ENCODE measurements at places on chromosomes 5 and 9.

DNA sequence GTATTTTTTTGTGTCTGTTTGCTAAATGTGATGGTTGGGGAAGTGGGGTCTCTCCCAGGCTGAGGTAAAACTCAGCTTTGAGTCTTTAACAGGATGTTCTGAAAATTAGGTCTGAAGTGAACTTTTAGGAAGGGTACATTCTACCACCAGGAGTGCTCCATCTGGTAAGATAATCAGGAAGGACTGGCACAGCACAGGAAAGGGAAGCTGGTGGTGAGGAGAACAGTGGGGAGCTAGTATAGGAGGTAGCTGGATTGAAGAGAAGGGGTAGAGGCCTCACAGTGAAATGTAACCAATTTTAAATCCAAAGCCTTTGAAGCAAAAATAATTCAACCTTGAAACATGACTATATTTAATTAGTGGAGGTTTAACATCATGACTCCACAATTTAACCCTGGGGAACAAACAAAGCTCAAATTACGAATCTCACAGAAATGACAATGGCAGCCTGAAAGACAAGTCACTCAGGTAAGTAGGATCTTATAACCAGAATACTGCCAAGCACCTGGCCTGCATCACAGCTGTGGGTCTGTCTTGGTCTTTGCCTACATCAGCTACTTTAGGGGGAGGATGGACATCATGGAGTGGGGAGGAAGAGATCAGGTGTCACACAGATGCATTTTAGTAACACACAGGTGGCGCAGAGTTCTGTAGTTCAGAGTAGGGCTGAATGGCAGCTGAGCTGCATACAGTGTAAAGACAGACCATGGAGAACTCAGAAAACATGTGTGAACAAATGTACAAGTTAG, 445.3 kb downstream of the DMRT2 start:
- DNase-seq, result no peak

GRCh38 chr9:86766912-86767311, 180.4 kb downstream of the GAS1 start:
- DNase-seq, result peak; percentile 87

DNA sequence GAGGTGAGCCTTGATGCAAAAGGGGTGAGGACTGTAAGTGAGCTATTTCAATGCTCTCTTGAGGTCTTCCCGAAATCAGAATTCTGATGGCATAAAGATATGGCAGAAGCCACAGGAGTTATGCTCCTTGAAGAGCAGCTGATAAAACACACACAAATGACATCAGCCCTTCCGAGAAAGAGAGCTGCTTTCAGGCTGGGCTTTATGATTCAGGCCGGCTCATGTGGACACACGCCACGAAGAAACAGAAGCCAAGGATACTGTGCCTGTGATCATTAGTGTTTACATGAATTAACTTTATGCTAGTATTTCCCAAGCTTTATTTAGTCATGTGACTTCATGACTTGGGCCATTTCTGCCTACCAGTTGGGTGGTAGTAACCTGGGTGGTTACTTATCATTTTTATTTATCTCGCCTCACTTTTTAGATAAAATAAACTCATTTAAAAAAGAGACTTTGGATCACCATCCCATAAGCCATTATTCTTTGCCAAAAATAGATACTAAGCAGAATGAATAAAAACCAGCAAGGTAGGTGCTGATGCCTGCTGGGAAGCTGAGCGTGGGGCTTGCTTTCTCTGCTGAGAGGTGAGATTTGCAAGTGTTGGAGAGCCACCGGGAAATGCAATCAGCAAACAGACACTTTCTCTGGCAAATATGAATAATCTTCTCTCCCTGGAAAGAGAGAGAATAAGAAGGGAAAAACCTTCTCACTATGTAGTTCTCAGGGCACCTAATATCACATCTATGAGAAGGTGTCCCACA, 73.0 kb upstream of the SLC25A51 start:
- DNase-seq, result peak; percentile 93

DNA sequence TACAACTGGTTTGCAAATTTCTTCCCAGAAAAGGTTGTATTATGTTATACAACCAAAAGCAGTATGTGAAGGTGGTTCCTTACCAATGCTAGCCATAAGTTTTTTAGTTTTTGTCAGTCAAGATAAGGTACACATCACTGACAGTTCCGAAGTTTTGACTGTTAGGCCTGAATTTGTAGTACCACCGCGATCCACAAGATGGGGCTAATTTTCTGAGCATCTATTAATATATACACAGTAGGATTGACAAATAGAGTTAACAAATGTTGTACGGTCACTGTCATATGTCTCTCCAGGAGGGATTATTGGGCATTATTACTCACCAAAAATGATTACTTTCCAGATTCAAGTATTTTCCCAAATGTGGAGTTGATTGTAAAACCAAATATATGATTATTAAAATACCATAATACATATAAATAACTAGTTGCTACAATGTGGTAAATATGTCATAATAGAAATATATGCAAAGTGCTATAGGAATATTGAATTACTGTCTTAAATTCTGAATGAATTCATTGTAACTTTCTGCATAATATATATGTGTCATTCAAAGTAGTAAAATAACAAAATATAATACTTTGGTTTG, 28.4 kb upstream of the LRRC19 start:
- peak; percentile 50 for DNase-seq

DNA sequence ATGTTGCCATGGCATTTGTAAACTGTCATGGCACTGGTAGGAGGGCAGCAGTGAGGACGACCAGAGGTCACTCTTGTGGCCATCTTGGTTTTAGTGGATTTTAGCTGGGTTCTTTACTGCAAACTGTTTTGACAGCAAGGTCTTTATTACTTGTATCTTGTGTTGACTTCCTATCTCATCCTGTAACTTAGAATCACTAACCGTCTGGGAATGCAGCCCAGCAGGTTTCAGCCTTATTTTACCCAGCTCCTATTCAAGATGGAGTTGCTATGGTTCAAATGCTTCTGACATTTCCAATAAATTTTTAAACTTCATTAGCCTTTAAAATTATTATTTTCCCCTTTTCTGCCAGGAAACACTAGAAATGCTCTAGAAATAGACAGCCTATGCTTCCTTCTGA, 839.1 kb downstream of the NR2F1-AS1 start:
- no peak for DNase-seq

GRCh38 chr9:20981486-20981885, 50.0 kb downstream of the HACD4 start:
- DNase-seq, result peak; percentile 80

Data from astrocyte of the spinal cord (primary cell).